ENCODE measurements at places on chromosomes 1 and 21. TPM values are rescaled to one million over a fixed set of nuclear protein-coding genes. Genes with fewer than 3 reads are reported as not detected.

DNA sequence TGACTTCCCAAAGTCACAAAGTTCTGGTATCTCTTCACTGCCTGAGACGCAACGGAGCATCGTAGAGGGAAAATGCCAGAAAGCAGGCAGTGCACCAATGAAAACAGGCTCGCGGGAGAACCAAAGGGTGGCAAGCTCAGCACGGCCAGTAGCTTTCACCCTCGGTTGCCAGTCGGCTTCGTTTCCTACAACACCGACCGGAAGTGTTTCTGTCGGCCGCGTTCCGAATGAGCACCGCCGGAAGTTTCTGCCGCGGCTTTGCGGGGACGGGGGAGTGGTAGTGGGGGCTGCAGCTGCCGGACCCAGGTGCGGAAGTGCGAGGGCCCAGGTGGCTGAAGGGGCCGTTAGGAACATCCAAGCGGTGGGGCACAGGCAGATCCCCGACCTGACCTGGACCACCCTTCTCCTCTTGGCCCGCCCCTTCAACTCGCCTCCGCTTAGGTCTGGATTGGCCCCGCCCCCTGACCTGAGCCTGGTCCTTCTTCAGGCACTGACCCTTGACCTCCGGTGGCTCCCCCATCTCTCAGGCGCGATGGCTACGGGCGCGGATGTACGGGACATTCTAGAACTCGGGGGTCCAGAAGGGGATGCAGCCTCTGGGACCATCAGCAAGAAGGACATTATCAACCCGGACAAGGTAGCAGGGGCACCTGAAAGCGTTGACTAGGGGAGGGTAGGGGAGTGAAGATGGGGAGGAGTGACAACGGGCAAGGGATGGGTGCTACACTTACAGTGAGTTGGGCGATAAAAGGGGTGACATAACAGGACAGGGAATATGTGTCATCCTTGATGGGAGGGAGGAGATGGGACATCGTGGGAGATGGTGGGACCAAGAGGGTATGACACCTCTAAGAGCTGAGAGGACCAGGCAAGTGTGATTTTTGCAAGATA, at the start of gene DMAP1:
TSS of gene DMAP1 (plus strand) at position 250 of the 891 bp plus-strand sequence. CDS start at position 533, 283 bp downstream.
- peaks cover 17% of the 10 kb centered on the region for H3K36me3 ChIP-seq
- H3K27ac ChIP-seq: peak within 1 kb of the TSS; percentile 64
- peaks cover 23% of the 10 kb centered on the region for H3K4me1 ChIP-seq
- DNase-seq: peak; percentile 93
- H3K27me3 ChIP-seq: no peaks in the 10 kb centered on the region
- peak within 1 kb of the TSS; percentile 87 for H3K4me3 ChIP-seq

DNA sequence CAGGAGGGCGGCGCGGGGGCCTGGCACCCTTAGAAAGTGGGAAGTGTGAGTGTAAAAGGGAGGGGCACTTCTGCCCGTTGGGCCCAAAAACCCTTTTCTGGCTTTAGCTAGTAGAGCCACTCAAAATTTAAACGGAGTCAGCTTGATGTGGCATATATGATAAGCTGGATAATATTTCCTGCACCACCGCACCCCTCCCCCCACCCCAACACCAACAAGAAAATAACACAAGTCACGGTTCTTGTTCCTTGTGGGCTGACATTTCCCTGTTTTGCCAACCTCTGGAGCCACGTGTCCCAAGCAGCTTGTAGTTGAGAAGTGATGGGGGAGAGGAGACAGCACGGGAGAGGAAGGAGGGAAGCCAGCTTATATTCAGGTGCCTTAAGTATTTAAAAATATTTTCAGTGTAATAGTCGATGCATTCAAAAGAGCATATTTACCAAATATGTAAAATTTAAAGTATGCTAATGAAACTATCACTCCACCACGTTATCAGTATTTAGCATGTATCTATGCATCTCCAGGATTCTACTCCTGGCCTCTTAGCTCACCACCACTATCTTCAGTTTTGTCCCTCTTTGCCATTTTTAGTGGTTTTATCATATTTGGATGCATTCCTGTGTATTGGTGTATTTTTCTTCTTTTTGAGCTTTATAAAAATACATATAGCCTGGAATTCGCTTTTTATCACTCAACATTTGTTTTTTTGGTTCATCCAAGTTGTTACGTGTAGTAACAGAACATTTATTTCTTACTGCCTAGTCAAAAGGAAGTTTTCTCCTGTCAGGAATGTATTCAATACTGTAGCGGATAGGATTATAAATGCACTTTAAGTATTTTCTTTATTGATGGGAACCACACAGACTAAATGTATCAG, 773 bp upstream of the DDX59 start:
- no peaks in the 10 kb centered on the region for H3K27me3 ChIP-seq
- peaks cover 6% of the 10 kb centered on the region for H3K36me3 ChIP-seq
- peak overlapping the region; percentile 88 for H3K27ac ChIP-seq
- peaks cover 10% of the 10 kb centered on the region for H3K4me1 ChIP-seq
- DNase-seq: no peak

DNA sequence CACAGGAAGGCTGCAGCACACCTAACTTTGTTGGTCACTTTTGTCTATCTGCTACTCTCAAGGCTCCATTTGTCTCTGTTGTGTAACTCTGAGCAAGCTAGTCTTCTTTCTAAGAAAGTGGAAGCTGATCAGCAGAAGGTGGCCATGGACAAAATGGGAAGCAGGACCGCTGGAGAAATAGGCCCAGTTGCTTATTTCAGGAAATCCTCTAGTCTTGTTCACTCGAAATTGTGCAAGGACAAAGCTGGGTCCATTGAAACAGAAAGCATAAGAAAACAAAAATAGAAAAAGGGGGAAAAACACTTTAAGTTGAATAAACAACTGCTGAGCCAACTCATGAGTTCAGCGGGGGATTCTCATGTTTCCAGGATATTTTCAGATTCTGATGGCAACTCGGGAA, 150.1 kb downstream of the PBX1 start:
- H3K36me3 ChIP-seq: no peaks in the 10 kb centered on the region
- peaks cover 12% of the 10 kb centered on the region for H3K4me1 ChIP-seq
- H3K27ac ChIP-seq: no peak overlapping the region
- no peak for DNase-seq
- no peak overlapping the region for H3K4me3 ChIP-seq

DNA sequence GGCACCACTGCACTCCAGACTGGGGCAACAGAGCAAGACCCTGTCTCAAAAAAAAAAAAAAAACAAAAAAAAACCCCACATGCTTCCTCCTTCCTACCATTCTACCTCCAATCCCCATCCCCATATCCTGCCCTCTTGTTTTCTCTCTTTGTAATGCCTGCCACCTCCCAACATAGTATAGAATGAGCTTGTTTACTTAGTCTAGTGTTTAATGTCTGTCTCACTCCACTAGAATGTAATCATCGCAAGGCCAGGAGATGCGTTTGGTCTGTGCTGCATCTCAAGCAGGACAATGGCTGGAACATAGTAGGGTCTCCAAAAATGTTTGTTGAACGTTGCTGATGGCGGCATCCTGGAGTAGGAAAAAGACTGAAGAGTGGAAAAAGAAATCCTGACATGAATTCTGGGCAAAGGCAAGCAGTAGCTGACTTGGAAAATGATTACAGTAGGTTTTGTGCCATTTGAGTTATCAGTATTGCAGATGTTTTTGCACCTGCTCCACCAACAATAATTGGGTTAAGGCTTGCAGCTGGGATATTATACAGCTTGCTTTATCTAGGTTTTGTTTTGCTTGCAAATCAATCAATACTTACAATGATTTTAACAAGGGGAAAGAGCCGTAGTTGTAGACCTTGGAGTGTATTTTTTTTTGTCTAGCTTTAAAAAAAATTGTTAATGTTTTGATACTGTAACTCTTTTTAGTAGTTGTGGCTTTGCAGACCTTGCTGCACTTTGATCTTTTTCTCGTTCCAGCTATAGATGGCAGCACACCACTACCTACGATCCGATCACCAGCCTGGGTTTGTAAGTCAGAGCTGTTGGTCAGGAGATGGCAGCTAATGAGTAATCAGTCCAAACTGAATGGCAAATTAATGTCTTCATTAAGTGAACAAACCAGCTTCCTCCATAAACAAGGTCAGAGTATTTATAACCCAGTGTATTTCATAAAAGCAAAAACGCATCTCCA, 62.4 kb downstream of the BACH1 start:
- DNase-seq: peak; percentile 41
- no peak overlapping the region for H3K27ac ChIP-seq
- no peak overlapping the region for H3K4me3 ChIP-seq
- no peaks in the 10 kb centered on the region for H3K36me3 ChIP-seq
- H3K27me3 ChIP-seq: no peaks in the 10 kb centered on the region

DNA sequence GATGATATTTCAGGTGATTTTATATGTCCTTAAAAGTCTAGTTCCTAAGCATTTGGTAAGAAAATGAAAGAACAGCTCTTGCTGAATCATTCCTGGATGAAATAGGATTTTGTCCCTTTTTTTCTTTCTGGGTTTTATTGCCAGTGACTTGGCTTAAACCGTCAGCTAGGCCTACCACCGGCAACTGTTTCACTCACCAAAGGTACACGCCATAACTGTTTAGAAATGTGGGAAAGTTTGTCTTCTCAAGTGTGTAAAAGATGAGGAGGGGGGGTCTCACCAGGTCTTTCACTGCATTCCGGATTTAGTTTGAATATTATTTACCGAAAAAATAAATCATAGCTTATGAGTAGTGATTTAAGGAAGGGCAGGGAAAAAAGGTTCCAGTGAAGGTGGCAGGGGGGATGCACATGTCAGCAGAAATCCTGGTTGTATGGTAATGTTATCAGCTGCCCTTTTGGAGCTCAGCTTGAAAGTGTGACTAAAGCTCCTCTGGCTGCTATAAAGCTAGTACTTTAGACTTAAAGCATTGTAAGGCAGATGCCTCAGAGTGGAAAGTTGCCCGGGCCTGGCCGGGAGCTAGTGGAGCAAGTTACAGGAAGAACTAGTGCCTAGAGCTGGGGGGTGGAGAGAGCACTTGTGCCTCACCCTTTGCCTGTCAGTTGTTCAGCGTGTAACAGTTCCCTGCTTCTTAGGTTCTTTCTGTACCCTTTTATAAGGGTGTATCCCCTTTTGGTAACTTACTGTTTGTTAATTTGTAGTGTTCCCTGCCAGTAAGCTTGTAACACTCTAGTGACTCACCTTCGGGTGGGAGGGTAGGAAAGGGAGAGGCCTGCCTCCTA, 3.1 kb downstream of the ATP1A1 start:
- peak overlapping the region; percentile 71 for H3K27ac ChIP-seq
- DNase-seq: no peak
- H3K4me1 ChIP-seq: peaks cover 45% of the 10 kb centered on the region
- H3K36me3 ChIP-seq: no peaks in the 10 kb centered on the region
- no peak overlapping the region for H3K4me3 ChIP-seq
- no peaks in the 10 kb centered on the region for H3K27me3 ChIP-seq

DNA sequence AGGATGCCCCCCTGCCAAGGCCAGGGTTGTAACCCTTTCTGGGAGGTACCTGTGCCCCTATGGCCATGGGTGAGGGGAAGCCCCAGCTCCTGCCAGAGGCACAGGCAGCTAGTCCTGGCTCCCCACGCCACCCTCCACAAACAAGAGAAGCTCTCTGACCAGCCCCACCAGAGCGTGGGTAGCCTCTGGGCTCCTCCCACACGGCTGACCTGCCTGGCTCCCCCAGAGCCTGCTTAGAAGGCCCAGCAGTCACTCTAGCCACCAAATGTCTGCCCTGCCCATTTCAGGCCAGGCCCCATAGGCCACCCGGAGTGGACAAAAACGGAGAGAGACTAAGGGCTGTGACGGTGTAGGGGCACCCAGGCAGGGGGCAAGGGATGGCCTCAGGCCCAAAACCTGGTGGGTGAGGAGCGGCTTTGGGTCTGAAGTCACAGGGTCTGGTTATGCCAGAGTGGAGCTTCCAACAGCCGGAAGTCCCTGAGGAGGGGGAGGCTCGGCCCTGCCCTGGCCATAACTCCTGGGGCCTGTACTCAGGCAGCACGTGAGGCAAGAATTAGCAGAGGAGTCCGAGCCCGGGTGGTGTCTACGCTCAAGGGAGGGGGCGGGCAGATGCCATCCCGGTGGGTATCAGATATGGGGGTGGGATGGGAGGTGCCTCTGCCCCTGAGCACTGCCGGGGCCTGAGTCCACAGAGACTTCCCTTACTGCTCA, 155.4 kb downstream of the CASZ1 start:
- peaks cover 3% of the 10 kb centered on the region for H3K36me3 ChIP-seq
- no peak for DNase-seq
- H3K4me1 ChIP-seq: peaks cover 6% of the 10 kb centered on the region
- no peak overlapping the region for H3K27ac ChIP-seq
- no peak overlapping the region for H3K4me3 ChIP-seq

GRCh38 chr1:223716302-223716862, 4.0 kb downstream of the CAPN2 start:
- peak; percentile 84 for DNase-seq
- H3K4me3 ChIP-seq: peak overlapping the region; percentile 10
- peak overlapping the region; percentile 82 for H3K27ac ChIP-seq
- H3K27me3 ChIP-seq: no peaks in the 10 kb centered on the region
- peaks cover 30% of the 10 kb centered on the region for H3K36me3 ChIP-seq

GRCh38 chr1:48917901-48918603, 141.4 kb upstream of the BEND5 start:
- no peak overlapping the region for H3K4me3 ChIP-seq
- no peaks in the 10 kb centered on the region for H3K4me1 ChIP-seq
- DNase-seq: no peak
- H3K27me3 ChIP-seq: no peaks in the 10 kb centered on the region

DNA sequence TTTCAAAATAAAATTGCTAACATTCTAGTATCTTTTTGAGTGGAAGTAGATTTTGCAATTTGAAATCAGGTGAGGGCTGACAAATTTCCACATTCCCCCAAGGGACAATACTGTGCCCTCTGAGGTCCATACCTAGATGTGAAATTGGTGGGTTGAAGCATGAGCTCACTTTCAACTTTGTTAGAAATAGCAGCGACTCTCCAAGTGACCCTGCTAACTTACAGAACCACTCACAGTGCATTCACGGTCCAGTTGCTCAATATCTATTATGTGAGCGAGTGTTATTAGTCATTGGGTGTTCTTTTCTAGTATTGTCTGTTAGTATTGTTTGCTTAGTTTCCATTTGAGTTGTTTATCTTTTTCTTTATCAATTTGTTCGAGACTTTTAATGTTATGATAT, 53.6 kb upstream of the ASB17 start:
- no peaks in the 10 kb centered on the region for H3K4me1 ChIP-seq
- no peak overlapping the region for H3K4me3 ChIP-seq
- no peak overlapping the region for H3K27ac ChIP-seq
- no peaks in the 10 kb centered on the region for H3K27me3 ChIP-seq
- H3K36me3 ChIP-seq: no peaks in the 10 kb centered on the region
- no peak for DNase-seq

- H3K4me3 ChIP-seq: no peak overlapping the region
- peaks cover 41% of the 10 kb centered on the region for H3K4me1 ChIP-seq
- H3K36me3 ChIP-seq: no peaks in the 10 kb centered on the region
These were observed 55.2 kb upstream of the MRPS6 start for GRCh38 chr21:34018185-34018584.

Gene C2CD4D
- total RNA-seq: 0.24 TPM

Gene CLEC20A
- total RNA-seq: not detected

Gene NBPF10
- total RNA-seq: 4.9 TPM
